NCI-H748 treated with DMSO at 0.1 percent for 48 hours (cell line): ENCODE measurements at places on chromosomes 7 and 10.

- no peak for DNase-seq
These were observed 3.0 kb downstream of the PGAM2 start for GRCh38 chr7:44062180-44062902.

GRCh38 chr10:33832124-33832787 is 497.8 kb upstream of the NRP1 start:
- no peak for DNase-seq

DNA sequence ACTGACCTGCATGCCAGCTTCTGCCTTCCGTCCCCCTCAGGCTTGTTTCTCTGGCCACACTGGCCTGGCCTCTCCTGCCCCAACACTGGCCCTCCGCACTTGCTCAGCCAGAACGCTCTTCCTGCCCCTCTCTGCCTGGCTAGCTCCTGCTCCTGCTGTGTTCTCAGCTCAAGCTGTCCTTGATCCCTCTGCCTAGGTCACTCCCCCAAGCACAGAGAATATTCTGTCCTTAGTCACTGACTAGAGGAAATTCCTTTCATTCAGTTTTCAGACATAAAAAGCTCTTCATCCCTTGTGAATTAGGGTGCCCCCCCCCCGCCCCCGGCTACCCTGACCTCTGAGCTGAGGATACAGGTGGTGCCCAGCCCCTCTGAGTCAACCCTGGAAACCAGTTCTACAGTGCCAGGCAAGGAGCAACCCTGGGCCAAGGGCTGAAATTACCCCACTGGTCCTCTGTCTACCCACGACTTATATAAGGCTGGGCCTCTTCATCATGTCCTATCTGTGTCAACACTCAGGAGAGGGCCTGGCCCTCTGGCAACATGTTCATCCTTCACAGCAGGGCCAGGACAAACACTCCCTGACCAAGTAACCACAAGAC is 6.6 kb upstream of the SGPL1 start:
- no peak for DNase-seq

GRCh38 chr10:88186335-88186734 is 322.9 kb downstream of the PTEN start:
- DNase-seq = no peak

- no peak for DNase-seq
These were observed 97.0 kb downstream of the BAMBI start for GRCh38 chr10:28774051-28774995.

DNA sequence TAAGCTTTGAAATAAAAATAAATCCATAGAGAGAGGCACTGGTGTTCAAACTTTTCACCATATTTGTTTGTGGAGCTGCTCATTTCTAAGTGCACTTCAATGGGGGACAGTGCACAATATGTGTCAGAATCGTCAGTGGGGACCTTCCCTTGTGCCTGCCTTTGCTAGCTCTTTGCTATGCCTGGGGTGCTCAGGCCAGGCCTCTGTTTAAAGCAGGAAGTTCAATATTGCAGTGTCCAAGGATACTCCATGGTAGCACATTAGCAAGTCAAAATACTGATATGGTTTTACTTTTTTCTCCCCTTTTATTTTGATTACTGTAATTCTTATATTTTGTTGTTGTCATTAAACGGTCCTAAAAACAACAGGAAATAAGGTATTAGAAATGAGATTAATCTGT is 113.4 kb downstream of the POU6F2 start:
- no peak for DNase-seq

DNA sequence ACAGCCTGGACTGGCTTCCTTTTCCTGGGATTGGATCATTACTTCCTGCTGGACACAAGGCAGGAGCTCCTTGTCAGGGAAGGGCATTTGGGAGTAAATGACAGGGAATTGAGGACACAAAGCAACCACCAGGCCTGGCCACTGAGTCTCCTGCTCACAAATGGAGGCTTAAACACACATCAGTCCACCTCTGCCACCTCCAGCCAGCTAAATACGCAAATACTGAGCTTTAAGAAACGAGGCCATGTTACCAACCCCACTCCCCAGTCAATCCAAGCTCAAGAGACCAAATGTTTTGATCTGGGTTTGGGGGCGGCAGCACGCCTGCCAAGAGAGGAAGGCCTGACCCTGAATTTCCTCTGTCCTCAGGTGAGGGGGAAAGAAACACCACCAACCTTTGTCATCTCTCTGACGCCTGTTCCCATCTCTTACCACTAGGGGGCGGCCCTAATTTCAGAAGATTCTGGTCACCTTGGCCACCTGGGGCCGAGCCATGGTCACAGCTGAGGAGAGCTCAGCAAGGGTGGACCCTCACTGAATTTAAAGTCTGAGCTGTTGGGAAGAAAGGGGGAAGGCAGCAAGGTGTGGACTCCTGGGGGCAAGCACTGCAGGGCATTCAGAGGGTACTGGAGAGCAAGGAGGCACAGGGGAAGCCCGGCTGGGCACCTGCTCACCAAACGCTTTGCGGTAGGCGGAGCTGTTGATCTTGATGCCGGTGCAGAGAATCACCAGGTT is 16.5 kb downstream of the AIFM2 start:
- peak; percentile 4 for DNase-seq

DNA sequence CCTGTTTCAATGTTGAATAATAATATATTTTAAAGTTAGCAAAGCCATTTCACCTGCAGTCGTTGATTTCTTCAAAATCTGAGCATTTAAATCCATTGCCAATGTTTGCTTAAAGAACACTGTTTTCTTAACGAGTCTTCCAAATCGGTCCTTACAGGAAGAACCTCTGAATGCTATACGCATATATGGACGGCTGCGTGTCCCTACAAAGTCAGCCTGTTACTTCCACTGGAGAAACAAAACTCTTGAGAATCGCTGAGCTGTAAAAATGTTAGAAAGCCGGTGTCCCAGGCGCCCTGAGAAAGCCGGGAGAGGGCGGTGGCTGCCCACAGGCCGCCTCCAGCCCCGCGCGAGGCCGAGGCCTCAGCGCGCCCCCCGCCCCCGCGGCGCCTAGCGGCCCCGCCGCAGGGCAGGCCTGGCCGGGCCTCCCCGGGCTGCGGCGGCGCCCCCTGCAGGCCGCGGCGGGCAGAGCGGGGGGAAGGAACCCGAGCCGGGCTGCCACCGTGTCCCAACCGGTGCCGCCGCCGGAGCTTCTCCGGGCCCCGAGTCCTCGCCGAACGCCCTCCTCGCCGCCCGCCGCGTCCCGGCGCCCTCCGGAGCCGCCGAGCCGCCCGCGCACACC is at the start of gene FHIP2A:
TSS of gene FHIP2A (plus strand) at position 488 of the 622 bp plus-strand sequence. CDS start 299 bp downstream, outside the sequence.
- peak; percentile 10 for DNase-seq
